ENCODE measurements at places on chromosomes 2 and 18.

- no peak for DNase-seq
Measured at GRCh38 chr2:37766106-37766505, 94.7 kb upstream of the CDC42EP3 start.

- DNase-seq, result no peak
Measured at GRCh38 chr18:44912740-44913478, 232.2 kb downstream of the SETBP1 start.

DNA sequence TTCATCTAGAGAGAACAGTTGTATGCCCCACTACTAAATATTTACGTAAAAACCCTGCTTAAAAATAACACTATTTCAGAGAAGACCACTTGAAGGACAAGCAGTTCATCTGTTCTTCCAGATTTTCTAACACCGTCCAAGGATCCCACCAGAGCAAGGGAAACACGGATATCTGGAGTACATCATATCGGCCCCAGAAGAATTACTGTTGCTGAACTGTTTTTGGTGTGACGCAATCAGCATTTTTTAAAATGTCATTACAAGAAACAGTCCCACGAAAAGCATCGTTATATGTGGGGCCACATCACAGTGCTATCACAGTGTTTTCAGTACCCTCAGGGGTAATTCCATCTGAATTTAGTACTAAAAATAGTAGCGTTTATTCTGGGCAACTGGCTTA, 134.5 kb upstream of the PKDCC start:
- no peak for DNase-seq

DNA sequence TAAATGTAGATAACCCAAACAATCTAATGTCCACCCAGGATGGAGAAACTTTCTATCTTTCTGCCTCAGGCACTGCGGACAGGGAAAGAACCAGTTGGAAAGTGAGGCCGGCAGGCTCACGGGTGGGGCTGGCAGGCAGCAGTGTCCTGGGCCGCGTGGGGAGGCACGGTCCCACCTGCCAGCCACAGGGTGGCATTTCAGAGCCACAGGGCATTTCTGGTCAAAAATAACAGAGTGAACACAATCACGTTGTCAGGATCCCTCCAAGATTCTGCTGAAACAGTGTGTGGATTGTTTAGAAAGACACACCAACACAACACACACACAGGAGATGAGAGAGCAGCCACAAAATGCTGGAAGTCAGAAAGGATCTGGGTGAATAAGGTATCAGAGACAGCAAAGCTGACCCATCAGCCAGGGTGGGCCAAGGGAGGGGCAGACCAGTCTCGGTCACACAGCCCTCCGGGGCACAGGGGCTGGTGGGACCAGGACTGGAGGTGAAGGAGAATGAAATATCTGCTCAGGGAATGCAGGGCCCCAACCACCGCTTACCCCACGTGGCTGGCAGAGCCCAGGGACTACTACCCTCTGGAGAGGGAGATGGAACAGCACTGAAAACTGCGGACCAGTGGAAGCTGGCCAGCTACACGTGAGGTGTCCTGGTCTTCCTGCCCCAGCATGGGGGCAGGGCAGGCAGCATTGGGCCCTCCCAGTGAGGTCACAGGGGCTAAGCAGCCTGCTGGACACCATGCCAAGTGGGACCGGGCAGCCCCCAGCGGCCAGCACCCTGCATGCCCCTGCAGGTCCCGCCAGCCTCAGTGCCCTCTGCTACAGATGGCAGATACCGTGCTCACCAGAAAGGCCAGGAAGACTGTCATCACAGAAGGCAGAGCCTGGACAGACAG, 173.9 kb downstream of the HDAC4 start:
- no peak for DNase-seq

GRCh38 chr2:104945866-104946265, 92.0 kb downstream of the POU3F3 start:
- no peak for DNase-seq

DNA sequence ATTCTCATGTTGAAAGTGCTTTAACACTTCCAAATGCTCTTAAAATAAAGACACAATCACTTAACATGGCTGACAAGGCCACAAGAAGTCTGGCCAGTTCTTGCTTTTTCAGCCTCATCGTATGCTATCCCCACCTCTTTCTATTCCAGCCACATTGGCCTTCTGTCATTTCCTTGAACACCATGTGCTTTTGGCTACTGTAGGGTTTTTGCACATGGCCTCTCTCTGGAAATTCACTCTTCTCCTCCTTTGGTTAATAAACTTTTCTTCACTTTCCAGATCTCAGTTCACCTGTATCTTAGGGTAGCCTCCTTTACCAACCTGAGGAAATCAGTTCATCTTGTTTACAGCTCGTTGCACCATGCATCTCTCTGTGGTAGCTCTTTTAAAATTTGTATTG, 450.5 kb upstream of the MEX3C start:
- DNase-seq, result no peak

- no peak for DNase-seq
Measured at GRCh38 chr18:11553098-11553940, 56.1 kb upstream of the SLC35G4 start.

- no peak for DNase-seq
Measured at GRCh38 chr2:56268856-56269255, 85.1 kb downstream of the CCDC85A start.

GRCh38 chr2:20013126-20013849, 820 bp upstream of the MATN3 start:
- no peak for DNase-seq

DNA sequence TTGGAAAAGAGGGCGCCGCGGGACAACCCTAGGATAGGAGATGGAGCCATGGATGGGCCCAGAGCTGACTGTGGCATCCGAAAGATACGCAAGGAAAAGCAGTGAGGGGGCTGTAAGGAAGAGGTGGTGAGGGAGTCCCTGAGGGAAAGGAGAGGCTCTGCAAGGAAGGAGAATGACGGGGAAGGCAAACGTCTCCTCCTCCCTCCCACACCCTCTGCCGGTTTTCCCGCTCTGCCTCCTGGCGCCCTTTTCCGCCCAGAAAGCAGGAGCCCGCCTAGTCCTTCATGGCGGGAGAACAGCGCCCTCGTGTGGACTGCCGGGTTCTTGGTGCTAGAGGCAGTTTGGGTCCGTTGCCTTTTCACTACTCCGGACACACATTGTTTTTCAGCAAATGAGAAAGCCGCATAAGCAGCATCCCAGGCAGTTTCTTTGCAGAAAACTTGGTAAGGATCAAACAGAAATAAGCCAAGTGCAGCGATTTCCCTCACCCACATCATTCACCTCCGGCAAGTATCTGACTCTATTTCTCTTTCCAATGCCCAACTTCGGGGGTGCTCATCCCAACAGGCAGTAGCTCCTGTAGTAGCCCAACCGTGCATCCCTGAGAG, 200.4 kb downstream of the INO80D start:
- peak; percentile 26 for DNase-seq

- DNase-seq, result no peak
Measured at GRCh38 chr2:16862471-16862870, 196.8 kb upstream of the CYRIA start.

DNA sequence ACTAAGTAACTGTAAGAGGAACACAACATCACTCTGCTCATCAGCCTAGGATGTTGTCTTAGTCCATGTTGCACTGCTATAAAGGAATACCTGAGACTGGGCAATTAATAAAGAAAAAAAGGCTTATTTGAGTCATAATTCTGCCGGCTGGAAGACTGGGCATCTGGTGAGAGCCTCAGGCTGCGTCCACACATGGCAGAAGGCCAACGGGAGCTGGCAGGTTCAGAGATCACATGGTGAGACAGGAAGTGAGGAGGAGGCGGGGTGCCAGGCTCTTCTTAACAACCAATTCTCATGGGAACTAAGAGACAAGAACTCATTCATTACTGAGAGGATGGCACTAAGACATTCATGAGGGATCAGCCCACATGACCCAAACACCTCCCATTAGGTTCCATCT, 46.8 kb downstream of the EPG5 start:
- DNase-seq, result peak; percentile 3

GRCh38 chr2:160816916-160817499, 323.4 kb upstream of the RBMS1 start:
- DNase-seq, result no peak

DNA sequence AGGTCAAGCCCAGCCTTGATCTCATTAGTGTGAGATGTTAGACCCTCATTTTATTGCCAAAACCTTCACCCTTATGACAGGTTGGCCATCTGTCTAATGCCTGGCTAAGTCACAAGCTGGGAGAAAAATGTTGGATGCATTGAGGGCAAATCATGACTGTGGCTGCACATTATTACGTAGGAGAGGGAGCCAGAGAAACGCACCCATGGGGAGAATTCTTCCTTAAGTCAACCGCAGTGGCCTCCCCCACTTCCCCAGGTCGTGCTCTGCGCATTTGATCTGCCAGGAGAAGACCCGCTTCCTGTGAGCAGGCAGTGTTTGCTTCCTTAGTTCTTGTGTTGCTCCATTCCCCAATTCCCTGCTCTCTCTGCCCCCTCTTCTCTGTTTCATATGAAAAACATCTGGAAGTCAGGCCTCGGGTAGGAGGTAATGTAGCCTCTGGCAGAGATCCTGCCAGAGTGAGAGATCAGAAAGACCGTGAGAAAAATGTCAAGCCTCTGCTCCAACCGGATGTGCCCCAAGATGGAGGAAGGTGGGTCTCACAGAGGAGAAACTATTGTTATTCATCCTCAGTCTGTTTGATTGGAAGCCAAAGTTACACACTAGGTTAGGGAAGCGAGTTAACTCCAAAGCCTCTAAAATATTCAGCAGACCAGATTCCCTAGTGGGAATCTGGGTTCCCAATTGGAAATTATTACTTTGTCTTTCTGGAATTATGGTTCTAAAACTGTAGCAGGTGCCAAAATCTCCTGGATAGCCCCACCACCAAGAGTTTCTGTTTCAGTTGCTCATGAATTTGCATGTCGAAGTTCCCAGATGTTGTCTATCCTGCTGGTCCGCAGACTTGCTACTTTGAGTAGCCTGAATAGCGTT, 144.3 kb upstream of the PELI1 start:
- no peak for DNase-seq

- DNase-seq, result no peak
Measured at GRCh38 chr18:57579934-57580333, 6.6 kb downstream of the FECH start.

GRCh38 chr2:20668871-20669475, 2.0 kb downstream of the GDF7 start:
- DNase-seq, result no peak

DNA sequence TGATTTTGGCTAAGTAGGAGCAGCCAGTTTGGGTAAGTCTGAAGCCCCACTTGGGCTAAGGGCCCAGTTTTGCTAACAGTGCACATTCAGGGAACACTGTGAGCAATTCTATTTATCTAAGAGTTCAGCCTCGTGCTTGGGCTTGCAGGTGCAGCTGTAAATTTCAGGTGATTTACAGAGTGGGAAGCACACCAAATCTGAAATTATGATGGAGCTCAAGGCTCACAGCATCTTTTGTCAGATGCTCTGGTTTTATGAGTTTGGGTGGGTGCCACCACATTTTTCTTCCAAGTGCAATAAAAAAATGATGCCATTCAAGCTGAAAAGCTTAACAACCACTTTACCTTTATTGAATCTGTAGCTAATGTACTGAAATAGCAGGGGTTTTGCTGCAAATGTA, 671.2 kb downstream of the LRRTM4 start:
- no peak for DNase-seq

DNA sequence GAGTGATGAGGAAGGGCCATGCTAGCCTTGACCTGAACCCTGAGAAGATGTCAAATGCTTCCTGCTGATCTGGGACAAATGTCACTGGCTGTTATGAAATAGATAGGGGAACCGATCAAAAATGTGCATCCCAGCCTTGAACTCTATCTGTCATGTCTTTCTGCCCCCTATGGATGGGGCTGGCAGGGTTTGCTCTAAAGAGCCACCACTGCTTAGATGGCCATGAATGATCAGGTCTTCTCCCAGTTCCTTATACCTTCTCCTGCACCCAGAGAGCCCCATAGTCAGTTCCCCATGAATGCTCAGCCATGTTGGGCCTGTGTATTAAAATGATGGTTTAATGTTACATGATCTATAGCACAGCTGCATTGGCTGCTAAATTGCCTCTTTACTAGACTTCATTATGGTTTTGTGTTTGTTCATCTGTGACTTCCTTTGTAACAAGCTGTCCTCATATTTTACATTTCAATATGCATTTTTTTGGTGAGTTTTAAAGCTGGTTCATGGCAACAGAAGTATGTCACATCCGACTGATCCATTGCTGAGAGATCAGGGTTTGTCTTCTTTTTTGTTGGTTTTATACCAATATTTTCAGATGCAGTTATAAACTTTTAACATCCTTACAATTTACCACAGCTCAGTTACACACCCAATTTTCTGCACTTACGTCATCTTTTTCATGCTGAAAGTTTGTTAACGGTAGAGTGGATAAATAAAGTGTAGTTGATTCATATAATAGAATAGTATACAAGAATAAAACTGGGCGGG, 56.3 kb upstream of the SMAD2 start:
- DNase-seq, result no peak

DNA sequence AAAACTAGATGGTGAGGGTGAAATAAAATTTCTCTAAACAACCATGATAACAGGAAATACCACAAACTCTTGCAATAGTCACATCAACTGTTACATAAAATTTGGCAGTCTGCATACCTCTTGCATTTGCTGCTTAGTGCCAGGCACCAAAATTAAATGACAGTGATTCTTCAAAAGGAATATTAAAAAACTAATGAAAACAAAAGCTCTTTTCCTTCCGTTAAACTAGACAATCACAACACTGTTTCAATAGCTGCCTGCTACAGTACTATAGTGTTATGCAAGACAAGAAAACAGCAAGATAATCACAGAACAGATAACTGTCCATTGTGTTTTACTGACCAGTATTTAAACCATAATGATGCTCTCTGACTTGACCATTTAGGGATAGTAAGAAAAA, 239.0 kb upstream of the SMAD7 start:
- no peak for DNase-seq

- DNase-seq, result no peak
Measured at GRCh38 chr2:46656640-46657039, 177.3 kb downstream of the TMEM247 start.

DNA sequence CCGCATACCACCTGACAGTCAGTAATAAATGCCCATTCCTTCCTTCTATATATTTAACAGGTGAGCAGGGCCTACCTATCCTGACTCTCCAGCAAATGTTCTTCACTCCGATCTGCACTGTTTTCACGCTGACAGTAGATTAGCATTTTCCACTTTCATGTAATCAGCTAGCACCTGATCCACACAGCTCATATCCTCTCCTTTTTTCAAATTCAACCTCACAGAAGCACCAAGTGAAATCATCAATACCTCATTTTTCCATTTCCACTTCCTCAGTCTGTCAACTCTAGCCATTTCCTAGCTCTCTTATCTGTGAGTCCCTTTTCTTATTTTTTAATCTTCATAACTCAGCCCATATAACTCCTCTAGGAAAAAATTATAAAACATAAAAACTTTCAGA, 402.8 kb downstream of the ZEB2 start:
- DNase-seq, result no peak

- no peak for DNase-seq
Measured at GRCh38 chr18:23857164-23857552, 157.4 kb upstream of the TTC39C start.

- DNase-seq, result no peak
Measured at GRCh38 chr2:192265751-192266150, 71.0 kb upstream of the TMEFF2 start.
